ENCODE measurements at places on chromosomes 12 and 14. TPM values are rescaled to one million over a fixed set of nuclear protein-coding genes. Genes with fewer than 3 reads are reported as not detected.

- DNase-seq, result no peak
Observed at GRCh38 chr14:56137849-56138248, 19.6 kb downstream of the PELI2 start.

DNA sequence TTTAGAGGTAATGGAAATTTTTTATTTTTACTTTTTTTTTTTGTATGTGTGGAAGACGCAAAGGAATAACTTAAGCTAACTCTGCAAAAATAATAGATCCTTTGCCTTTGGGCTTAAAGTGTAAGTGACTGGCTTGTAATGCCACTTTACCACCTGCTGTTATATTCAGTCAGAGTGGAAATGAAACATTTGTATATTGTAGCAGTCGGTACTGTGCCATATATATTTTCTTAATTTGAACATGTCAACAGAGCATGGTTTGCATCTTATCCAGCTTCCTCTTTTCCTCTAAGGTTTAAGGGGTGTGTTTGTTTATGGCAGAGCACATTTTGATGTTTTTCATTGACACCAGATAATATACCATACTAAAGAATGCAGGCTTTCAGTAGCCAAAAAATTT is 176.6 kb downstream of the TRHDE start:
- no peak for DNase-seq

Gene SOAT2
- 0.12 TPM for total RNA-seq

DNA sequence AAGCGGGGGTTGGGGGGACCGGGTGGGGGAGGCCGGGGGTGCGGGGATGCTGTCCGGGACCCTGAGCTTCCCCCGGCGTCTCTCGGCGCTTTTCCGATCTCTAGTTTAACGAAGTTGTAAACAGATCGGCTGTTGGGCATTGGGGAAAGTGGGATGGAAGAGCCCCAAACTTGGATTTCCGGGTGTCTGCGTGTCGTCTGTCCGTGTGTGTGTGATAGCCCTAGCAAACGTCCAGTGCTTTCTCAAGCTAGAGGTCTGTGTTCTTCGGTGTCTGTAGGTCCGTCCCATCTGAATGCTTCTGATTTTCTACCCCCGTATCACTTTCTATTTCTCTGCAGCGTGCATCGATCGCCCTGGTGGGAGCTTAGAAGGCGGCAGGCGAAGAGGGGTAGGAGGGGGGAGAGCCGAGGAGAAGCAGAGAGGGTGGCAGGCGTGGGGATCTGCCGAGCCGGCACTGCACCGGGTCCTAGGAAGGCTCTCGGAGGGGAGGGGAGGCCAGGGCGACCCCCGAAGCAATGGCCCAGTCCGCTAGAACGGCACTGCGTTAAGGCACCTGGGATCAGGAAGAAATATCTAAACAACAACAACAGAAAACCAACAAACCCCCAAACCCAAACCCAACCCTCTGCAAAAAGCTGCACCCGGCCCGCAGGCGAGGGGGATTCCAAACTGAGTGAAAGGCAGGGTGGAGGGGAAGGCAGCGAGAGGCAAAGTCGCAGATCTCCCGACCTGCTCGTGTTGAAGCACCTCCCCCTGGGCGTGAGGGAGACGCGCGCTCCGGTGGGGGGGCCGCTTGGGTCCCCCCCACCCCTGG is 1.0 kb downstream of the KCNA1 start:
- no peak for DNase-seq
